Activated gamma-delta T cell treated with Interleukin-2 at 50 U/mL for 16 hours (primary cell): ENCODE measurements at places on chromosomes 6 and 20.

GRCh38 chr6:52749556-52750152 lies 13.6 kb downstream of the GSTA2 start:
- no peak for DNase-seq

DNA sequence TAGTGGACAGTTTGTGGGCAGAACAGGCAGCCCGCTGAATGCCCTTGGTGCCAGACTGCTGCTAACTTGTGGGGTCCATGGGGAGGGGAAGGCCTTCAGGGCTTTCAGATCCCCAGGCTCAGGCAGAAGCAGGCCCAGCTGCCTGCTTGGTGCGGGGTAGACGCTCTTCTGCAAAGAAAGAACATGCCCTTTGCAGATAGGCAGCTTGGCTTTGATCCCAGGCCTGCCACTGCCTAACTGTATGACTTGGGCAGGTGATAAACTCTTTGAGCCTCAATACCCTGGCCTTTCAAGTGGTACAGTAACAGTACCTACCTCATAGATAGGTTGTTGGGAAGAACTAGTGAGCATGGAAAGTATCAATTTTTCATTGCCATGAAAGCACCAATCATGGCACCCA lies 28.4 kb downstream of the CHMP4B start:
- DNase-seq, result no peak

DNA sequence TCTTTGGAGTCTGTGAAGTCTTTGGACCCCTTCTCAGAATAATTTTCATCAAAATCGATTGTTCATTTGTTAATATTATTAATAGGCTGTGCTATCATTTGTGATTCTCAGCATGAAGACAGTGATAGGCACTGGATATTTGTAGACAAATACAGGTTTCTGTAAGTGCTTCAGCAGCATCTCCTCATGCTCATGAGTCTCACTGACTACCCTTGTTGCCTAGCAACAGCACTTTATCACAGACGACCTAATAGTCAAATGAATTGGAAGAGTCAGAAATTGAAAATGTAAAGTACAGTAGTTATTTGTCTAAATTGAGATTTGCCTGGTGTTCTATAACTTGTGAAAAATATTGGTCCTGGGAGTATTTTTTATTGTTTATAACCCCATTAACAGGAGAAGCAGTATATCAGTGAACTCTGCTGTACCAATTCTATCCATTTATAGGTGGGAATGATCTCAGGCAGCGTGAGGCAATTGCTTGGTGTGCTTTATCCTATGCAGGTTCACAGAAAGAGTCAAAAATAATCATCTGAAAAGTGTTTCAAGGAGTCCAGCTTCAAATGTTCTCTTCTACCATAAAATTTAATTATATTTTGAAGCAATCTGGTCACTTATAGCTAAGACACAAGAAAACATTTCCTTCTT lies 684.6 kb downstream of the RFPL4B start:
- no peak for DNase-seq

DNA sequence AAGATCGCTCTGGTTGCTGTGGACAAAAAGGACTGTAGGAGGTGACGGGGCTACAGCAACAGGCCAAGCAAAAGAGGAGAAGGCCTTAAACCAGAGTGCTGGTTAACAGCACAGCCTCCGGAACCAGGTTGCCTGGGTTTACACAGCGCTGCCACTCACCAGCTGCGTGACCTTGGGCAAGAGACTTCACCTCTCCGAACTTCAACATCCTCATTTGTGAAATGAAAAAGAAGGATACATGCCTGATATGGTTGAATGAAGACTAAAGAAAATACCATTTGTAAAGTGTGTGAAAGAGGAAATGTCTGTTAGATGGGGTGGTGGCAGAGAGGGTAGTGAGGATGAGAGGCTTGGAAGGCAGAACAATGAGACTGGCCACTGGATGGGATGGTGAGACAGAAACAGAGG lies 44.9 kb downstream of the PREX1 start:
- DNase-seq, result no peak

DNA sequence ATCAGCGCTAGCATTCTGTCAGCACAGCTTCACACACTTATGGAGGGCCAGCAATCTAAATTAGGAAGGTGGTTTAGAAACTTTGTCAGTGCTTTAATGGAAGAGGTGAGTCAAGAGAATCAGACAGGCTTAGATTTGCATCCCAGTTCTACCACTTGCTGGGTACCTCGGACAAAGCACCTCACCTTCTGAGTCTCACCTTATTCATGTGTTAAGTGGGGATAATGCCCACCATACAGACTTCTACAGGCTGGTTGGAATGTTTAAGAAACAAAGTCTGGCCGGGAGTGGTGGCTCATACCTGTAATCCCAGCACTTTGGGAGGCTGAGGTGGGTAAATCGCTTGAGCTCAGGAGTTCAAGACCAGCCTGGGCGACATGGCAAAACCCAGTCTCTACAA lies 12.2 kb upstream of the STK35 start:
- no peak for DNase-seq

- no peak for DNase-seq
Observed at GRCh38 chr6:53130569-53131290, 17.9 kb downstream of the GCM1 start.

GRCh38 chr6:86412057-86412456 lies 525.3 kb upstream of the HTR1E start:
- DNase-seq, result no peak

DNA sequence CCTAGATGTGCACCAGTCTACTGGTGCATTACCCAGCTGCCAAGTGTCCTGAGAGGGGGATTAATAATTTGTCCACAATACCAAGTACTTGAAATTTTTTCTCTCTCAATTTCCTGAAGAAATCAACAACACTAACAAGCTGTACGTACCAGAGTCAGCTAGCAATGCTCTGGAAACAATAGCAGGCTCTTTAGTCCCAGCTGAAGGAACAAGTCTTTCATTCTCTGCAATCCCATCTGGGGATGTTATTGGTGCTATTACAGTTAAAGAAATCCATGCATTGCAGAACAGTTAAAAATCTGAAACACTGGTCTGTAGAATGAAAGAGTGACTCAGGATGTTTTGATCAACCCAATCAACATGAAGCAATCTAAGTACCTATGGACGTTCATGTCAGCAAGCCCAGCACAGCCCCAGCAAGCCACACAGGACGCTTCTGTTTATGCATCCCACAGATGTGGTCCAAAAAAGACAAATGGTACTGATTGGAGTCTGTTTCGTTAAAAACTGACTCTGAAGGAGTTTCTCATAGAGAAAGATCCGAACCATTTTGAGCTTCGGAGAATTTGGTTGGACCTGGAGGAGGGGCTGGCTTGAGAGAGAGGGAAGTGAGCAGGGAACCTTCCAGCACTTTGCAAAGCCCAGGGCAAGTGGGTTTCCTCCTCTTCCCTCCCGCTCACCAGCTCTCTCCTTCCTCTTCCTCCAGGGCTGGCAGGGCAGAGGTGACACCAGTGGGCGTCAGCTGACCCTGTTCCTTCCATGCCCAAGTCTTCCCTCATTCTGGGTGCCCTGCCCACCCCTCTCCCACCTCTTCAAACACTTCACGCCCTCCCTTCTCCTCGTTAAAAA lies 11.9 kb downstream of the PRR18 start:
- no peak for DNase-seq

DNA sequence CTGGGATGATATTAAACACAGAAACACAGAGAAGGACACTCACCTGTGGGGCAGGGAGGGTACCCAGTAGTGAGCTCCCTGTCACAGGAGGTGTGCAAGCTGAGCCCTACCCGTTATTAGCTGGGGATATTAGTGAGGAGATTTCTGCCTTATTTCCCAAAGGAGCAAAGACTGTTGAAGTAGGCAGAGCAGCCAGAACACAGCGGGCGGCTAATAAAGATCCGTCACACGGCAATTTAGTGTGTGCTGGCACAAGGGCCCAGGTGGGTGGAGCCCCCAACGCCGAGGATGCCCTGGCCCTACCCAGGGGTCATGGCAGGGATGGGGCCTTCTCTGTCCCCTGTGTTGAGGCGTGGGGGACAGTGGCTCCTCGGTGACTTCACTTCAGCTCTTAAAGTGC lies 8.3 kb downstream of the VSTM2L start:
- no peak for DNase-seq

DNA sequence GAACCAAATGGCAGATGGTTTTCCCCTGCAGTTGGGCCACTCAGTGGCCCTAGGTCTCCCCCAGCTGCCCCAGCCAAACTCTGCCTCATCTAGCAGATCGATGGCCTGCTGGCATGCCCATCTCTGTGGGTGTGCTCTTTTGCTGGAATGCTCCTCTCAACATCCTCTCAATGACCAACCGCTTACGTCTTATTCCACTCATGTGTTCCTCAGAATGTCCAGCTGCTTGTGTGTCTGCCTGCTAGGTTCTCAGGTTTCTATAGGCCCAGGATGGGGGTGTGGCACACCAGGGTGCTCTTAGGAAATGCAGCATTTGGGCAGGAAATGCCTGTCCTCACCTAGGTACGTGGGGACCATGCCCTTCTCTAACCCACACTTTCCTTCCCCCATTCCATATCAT lies 509.9 kb upstream of the SYNCRIP start:
- no peak for DNase-seq

DNA sequence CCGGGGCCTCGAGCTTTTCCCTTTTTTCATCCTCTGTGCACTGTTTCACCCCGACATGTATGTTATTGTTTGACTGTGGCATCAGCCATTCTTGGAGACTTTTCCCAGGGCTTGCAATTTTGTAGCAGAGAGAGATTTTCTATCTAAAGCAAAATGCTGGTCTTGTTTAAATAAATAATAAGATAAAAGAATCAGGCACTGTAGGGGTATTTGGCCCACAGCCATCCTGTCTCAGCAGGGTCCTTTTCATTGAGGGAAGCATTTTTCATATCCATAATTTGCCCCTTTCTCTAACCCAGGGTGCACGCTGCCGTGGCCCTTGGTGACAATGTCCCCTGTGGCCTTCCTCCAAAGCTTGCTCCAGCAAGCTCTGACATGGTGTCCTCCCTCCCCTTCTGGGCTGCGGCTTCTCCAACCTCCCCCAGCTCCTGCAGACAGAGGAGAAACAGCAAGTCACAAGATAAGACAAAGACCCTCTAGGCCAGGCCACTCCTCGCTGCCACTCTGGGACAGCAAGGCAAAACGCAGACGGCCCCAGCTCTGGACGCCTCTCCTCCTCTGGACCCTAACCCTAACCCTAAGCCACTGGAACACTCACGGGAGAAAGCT lies 117.6 kb downstream of the MYLK4 start:
- no peak for DNase-seq

DNA sequence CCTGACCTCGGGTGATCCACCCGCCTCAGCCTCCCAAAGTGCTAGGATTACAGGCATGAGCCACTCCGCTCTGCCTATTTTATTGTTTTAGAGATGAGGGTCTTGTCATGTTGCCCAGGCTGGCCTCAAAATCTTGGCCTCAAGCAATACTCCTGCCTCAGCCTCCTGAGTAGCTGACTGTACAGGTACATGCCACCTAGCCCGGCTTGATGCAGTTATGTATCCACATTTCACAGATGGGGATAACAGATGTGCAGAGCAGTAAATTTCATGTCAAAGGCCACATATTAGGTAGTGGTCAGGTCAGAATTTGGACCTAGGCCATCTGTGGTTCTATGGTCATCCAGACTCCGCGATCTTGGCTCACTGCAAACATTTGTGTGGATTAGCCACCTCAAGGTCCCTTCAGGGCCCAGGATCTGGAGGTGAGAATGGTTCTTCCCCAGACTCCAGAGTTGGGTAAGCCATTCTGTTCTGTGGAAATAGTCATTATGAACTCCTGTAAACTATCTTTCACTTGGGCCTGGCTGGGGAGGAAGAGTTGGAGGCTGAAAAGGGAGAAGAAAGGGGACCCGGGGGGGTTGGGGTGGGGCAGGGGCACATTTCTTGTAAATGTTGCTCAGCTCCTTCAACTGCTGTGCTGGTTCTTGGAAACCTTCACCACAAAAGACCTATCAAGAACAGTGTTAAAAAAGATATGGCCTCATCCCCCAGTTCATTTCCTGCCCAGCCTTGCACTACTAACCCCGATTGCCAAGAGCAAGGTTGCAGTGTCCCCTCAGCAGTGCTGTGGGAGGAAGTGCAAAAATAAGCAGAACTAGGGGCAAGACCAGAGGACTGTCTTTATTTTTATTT lies 13.0 kb downstream of the PIM1 start:
- DNase-seq, result peak; percentile 72

DNA sequence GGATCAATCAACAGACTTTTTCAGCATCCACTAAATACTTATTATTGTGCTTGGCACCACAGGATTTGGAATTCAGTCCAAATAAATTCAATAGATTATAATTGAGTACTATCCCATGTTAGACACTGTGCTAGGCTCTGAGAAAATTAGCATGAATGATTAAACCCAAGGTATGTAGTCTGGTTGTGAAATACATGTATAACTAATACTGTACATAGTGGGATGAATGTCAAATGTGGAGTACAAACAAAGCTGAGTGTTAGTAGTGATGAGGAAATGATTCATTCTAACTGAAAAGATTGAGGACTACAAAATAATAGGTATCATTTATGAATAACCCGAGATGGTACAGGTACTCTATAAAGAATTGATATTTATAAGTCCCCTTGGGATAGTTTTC lies 111.9 kb upstream of the FLRT3 start:
- no peak for DNase-seq

DNA sequence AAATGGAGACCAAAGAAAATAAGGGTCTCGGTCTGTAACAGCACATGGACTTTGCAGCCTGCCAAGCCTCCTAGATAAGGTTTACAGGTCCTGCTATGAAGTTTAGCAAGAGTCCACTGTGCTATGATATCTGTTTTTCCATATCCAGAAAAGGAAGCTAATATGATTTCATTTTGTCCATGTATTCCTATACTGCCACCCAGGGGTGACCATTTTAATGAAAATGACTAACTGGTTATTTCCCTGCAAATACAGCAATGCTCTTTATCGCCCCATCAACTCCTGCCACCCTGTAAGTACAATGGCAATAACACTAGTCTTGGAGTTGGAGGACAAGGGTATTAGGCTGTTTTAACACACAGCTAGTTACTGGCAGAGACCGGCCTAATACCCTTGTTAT lies 115.2 kb upstream of the GLP1R start:
- DNase-seq, result no peak

DNA sequence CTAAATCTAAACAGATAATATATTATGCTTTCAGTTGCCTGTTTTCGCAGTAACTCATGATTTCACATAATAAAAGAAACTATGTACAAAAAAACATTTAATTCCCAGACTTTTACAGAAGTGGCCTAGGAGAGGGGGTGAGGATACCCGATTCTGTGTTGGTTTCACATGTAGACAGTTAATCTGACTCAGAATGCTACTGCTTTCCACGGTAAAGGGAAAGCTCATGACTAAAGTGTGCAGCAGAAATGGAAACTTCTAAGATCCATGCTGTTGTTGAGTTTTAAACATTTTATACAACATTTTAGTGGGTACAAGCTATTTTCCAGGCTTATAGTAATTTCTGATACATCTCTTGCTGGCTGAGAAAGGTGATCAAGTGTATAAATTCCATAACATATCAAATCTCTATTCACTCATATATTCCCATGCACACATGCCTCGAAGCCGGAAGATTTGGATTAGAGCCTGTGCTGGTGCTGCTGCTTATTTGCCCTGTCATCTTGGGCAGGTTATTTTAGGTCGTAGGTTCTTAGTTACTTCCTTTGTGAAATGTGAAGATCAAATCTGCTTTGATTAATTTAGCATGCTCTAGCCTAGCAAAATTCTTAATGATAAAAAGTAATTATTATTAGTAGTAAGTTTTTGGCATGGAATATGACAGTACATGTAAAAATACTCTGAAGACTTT lies 896.7 kb upstream of the MAP3K7 start:
- DNase-seq, result no peak
